ENCODE measurements at places on chromosomes 5 and 9.
A peak's percentile ranks its signal among the peaks of the same experiment; 100 is the strongest.

GRCh38 chr9:7783635-7784063 lies 15.9 kb downstream of the DMAC1 start:
- H3K27ac ChIP-seq = no peak overlapping the region
- no peaks in the 10 kb centered on the region for H3K36me3 ChIP-seq
- no peak for DNase-seq
- H3K27me3 ChIP-seq = no peaks in the 10 kb centered on the region
- H3K4me1 ChIP-seq = peaks cover 4% of the 10 kb centered on the region

- no peak overlapping the region for H3K4me3 ChIP-seq
- DNase-seq = no peak
- no peak overlapping the region for H3K27ac ChIP-seq
- H3K36me3 ChIP-seq = no peaks in the 10 kb centered on the region
- H3K4me1 ChIP-seq = no peaks in the 10 kb centered on the region
Measured at GRCh38 chr5:169494941-169495548, 88.5 kb upstream of the SPDL1 start.

GRCh38 chr5:32710550-32711361 lies at the start of gene NPR3:
TSS of gene NPR3 (plus strand) at chr5:32711321. CDS start at chr5:32711777, 456 bp downstream.
- H3K36me3 ChIP-seq = no peaks in the 10 kb centered on the region
- H3K4me3 ChIP-seq = peak within 1 kb of the TSS; percentile 80
- peaks cover 19% of the 10 kb centered on the region for H3K4me1 ChIP-seq
- H3K27ac ChIP-seq = peak within 1 kb of the TSS; percentile 38

- H3K36me3 ChIP-seq = no peaks in the 10 kb centered on the region
- no peak overlapping the region for H3K4me3 ChIP-seq
- no peaks in the 10 kb centered on the region for H3K4me1 ChIP-seq
- no peak overlapping the region for H3K27ac ChIP-seq
- H3K27me3 ChIP-seq = peaks cover 2% of the 10 kb centered on the region
- DNase-seq = no peak
Measured at GRCh38 chr9:135448663-135449100, 30.9 kb upstream of the PPP1R26 start.

DNA sequence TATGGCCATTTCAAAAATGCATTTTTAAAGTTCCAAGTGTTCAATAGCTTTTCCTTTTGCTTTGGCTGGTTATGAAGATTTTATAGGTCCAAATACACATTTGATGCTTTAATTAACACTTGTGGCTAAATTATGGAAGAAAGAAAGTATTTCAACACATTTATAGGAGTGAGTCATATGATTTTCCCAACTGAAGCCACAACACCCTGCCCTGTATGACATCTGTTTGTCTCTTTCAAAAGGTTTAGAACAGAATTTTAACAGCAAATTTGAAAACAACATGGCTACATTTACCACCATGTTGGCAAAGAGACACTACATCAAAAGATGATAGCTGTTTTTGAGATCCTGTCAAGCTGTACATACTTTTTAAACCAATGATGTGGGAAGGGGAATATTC lies 99.4 kb downstream of the TMEM174 start:
- no peak overlapping the region for H3K27ac ChIP-seq
- H3K4me1 ChIP-seq = no peaks in the 10 kb centered on the region
- no peak overlapping the region for H3K4me3 ChIP-seq
- no peak for DNase-seq

DNA sequence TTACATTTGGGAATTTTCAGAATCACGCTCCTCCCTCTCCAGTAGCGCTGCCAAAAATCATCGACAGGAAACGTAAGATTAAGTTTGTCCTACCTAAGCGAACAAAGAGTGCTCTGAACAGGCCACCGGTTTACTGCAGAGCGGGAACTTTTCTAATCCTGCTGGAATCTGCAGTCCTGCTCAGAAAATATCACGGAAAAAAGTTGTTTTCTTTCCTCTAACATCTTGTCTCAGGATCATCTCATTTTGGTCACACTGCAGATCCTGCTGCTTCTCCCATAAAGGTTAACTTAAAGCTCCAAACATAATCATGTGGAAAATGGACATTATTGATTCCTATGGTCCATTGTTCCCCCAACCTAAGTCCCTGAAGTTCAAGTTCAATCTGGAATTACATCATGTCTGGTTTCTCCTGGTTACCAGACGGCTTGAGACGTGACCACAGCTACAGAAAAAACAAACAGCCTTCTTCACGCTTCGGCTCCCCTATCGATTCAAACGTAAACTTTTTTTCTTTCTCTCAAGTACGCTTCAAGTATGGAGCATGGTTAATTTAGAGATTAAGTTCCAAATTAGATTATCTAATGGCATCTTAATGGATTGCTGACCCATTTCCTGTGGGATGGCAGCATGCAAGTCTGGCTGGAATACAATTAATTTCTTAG lies 217.6 kb downstream of the NFIB start:
- H3K27me3 ChIP-seq = no peaks in the 10 kb centered on the region
- H3K36me3 ChIP-seq = no peaks in the 10 kb centered on the region
- H3K4me1 ChIP-seq = no peaks in the 10 kb centered on the region
- DNase-seq = no peak
- H3K4me3 ChIP-seq = no peak overlapping the region
- H3K27ac ChIP-seq = no peak overlapping the region

Measured in activated T-helper 2 cell treated with anti-CD3 and anti-CD28 coated beads, Interferon-gamma antibody, Interleukin-2, Interleukin-4, amounts not matched to agents 10 μg/mL and 5 μg/mL and 100 μg/mL, durations not matched to agents 14 hours and 24 hours and 36 hours (primary cell).